NCI-H187 (cell line): ENCODE measurements at places on chromosomes 5 and 9.

DNA sequence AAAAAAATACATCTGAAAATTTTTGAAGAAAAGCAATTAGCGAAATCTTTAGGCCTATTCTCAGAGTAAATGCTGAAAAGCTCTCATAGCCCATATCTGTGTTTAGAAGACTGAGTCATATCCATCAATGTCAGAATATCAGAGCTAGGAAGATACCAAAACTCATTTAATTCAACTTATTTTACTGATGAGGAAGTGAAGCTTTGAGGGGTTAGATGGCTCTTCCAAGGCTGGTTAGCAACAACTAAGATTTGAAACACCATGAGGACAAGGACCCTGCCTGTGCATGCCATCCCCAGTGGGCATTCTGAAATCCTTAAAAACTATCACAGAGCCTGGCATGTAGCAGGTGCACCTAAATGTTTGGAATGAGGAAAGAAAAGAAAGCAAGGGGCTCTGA lies 2.5 kb downstream of the FREM1 start:
- no peak for DNase-seq

- no peak for DNase-seq
Measured at GRCh38 chr9:134442085-134442474, 115.8 kb downstream of the RXRA start.

GRCh38 chr9:129557192-129558036 lies 63.5 kb downstream of the C9orf50 start:
- no peak for DNase-seq

DNA sequence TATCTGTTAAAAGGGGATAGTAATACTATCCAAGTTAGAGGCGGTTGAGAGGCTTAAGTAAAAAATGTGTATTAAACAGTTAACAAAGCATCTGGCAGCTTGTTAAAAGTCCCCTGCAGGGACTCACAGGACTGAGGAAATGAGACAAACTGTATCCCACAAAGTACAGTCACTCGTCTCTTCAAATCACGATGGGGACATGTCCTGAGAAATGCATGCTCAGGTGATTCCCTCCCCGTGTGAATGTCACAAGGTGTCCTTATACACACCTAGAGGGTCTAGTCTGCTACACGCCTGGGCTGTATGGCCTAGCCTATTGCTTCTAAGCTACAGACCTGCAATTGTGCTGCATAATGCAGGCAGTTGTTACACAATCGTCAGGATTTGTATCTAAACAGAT lies 237.0 kb downstream of the IRX2 start:
- no peak for DNase-seq

DNA sequence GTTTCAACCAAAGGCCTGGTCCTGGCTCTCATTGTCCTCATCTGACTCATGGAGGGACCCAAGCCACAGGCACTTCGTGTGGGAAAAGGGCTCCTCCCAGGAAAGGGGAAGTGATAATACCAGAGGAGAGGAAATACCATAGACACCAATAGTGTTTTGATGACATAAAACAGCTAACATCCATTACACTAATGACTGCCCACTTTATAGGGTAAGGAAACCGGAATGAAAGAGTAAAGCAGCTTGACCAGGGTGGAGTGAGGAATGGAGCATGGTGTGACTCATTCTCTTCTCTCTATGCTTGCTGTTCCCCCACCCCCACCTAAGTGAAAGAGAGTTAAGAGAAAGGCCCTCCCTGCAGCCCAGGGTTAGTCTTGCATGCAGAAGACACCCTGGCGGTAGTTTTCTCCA lies 67.4 kb upstream of the HRH2 start:
- no peak for DNase-seq

GRCh38 chr9:98810102-98810842 lies 2.8 kb downstream of the GALNT12 start:
- DNase-seq = no peak

DNA sequence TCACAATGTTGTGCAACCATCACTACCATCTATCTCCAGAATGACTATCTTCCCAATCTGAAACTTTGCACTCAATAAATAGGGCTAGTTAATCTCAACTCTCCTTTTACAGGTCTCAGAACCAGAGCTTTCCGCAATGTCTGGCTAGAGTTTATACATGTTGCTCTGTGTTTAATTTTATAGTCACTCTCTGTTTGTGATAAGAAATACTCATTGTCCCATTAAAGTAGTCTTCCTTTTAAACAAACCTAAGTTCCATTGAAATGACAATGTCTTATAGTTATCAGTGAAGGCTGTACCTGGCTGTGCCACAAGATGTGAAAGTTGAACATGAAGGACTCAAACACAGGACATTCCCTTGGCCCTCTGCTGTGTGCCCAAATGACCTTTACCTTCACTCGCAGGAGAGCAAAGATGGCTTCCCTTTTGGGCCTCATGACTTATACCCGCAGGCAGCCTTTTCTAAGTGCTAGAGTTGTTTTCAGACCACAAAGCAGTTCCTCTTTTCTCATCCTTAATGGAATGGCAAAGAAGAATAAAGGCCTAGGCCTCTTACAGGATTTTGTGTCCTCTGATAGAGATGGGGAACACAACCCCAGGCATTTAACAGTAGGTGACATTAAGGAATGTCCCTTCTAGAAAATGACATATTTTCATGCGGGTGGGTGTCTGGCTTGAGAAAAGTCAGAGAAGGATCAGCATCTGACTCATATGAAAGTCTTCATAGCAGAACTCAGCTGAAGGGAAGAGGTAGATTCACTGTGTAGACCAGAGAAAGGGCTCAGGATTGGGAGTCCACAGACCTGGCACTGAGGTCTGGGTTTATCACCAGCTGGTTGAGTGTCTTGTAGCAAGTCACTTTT lies 69.6 kb upstream of the ATP10B start:
- no peak for DNase-seq

- no peak for DNase-seq
Measured at GRCh38 chr9:135536216-135536615, 9.7 kb upstream of the OBP2A start.

DNA sequence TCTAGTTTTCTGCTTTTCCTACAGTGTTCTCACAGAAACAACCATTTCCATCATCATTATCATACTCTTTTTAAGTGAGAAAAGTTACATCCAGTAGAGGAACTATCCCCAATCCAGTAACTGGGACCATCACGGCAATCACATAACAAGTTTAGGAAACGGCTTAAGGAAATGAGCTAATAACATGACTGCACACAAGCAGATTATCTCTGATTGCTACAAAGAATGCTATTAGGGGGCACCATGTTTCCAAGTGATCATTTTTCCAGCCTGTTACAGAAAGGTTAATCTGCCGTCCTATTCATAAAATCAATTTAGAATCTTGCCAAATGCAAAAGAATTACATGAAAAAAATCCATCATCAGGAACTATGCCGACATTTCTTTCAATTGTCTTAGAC lies 94.6 kb downstream of the EFNA5 start:
- no peak for DNase-seq

GRCh38 chr5:154274828-154275185 lies 84.3 kb downstream of the GALNT10 start:
- no peak for DNase-seq

GRCh38 chr5:4205398-4205797 lies 609.8 kb downstream of the IRX1 start:
- DNase-seq = no peak
